ENCODE measurements at places on chromosomes 7 and 10.

DNA sequence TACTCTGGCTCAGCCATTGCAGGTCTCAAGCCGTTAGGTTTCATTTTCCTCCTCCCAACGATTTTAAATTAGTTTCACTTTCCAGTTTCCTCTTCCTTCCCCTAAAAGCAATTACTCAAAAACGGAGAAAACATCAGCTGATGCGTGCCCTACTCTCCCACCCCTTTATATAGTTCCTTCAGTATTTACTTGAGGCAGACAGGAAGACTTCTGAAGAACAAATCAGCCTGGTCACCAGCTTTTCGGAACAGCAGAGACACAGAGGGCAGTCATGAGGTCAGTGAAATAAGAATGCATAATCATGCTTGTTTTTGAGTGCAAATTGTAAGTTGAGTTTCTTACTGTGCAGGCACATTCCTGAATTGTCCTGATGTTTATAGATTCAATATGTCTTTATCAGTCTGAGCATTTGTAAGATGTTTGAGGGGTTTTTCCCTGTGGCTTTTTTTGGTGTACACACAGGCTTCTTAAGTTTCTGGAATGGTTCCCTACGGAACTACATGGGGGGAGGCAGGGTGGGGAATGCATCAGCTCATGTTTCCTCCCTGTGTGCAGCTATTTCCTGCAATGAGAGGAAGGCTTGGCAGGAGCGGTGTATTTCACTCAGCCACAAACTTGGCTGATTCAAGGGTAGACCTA, at the start of gene IFIT3:
TSS of gene IFIT3 (plus strand) at position 195 of the 639 bp plus-strand sequence. CDS start at position 272, 77 bp downstream.
- DNase-seq: peak; percentile 97

GRCh38 chr10:63711867-63712716, 190.9 kb downstream of the REEP3 start:
- peak; percentile 95 for DNase-seq

DNA sequence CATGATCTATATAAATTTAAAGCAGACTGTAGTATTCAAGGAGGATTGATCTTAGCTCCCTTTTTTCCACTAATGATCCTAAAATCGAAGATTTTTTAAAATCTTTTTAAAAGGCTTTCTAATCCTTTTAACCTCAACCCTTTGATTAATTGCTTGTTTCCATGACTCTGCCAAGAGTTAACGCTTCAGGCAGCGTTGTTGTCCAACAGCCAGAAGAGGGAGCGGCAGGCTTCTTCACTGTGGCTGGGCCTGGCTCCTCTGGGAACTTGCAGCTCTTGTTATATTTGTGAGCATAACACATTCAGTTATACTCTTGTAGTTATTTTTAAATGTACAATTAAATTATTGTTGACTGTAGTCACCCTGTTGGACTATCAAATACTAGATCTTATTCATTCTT, 26.3 kb downstream of the CRCP start:
- DNase-seq: peak; percentile 79

GRCh38 chr10:3054183-3054850, 13.0 kb upstream of the PFKP start:
- DNase-seq: peak; percentile 43

DNA sequence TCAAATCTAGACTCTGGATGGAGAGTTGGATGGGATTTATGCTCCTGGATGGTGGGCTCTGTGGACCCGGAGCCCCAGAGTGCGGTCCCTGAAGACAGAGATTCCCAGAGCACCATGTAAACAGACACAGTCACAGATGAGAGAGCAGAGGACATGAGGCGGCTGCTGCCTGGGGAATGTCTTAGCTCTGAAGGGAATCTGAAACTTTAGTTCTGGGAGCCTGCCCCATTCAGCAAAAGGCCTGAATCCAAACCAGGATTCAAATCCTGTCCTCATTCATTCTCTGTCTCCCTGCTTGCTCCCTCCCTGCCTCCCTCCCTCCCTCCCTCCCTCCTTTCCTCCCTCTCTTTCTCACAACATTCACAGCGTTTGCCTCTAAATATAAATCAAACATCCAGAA, 49.5 kb upstream of the CALD1 start:
- DNase-seq: no peak

GRCh38 chr10:80408242-80409101, at the start of gene PRXL2A:
Gene PRXL2A (plus strand): TSS chr10:80408551. CDS start chr10:80420468, 11,917 bp downstream.
- peak; percentile 37 for DNase-seq

GRCh38 chr7:37315772-37316715, 132.6 kb downstream of the ELMO1 start:
- DNase-seq: no peak

DNA sequence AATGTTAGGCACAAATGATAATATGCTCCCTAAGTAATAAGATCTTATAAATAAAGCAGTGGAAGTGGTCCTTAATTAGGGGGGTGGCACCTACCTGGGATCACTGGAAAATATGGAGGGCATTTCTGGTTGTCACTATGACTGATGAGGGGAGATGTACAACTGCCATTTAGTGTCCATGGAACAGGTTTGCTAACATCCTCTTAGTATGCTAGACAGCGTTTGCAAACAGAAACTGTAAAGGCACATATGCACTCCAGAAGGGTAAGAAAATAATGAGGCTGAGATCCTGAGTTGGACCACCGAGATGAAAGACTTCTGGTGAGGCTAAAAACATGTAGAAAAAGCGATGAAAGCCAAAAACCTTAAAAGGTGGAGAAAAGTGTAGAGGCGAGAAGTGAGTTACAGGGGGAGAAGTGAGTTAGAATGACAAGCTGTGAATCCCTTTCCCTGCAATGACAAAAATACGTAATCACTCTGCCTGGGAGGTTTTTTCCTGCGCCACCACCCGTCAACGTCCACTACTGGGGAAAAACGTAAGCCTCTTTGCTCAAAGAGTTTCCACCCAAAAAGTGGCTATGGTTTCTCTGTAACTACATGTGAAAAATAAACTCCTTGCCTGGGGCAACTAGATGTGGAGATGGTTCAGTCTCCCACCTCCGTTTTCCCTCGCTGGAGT, 767 bp downstream of the KRIT1 start:
- peak; percentile 16 for DNase-seq

DNA sequence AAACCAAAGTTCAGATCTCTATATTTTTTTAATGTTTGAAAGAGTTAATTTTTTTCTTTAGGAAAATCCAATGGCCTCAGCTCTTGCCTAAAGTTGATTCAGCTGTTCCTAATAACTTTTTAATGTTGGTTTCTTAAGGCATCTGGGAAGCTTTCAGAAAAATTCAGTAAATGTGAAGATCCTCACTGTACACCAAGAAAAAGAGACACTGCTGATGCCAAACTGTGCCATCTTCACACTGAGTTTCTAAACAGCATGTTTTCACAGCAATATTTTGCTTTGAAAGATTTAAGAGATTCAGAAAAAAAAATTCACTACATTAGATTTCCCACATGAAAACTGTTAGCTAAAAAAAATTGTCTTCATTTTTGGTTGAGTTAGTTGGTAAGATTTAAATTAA, 249.4 kb downstream of the NEBL start:
- no peak for DNase-seq

- no peak for DNase-seq
Observed at GRCh38 chr10:86294346-86295265, 72.0 kb downstream of the GRID1 start.
